Glutamatergic neuron (in vitro differentiated cells): ENCODE measurements at places on chromosomes 6 and 20. TPM values are rescaled to one million over a fixed set of nuclear protein-coding genes. Genes with fewer than 3 reads are reported as not detected.
A peak's percentile ranks its signal among the peaks of the same experiment; 100 is the strongest.

TMC2 gene
- not detected for total RNA-seq

IL20RA gene
- not detected for total RNA-seq

KCNK16 gene
- total RNA-seq, result not detected

- no peaks in the 10 kb centered on the region for H3K36me3 ChIP-seq
- H3K27ac ChIP-seq, result no peak overlapping the region
- H3K27me3 ChIP-seq, result no peaks in the 10 kb centered on the region
- no peaks in the 10 kb centered on the region for H3K4me1 ChIP-seq
- no peak overlapping the region for H3K4me3 ChIP-seq
Measured at GRCh38 chr20:11182720-11183119, 508.9 kb upstream of the JAG1 start.

GRCh38 chr20:44083220-44083933 is 103.6 kb downstream of the JPH2 start:
- no peaks in the 10 kb centered on the region for H3K36me3 ChIP-seq
- no peaks in the 10 kb centered on the region for H3K4me1 ChIP-seq
- H3K27ac ChIP-seq, result no peak overlapping the region
- no peak overlapping the region for H3K4me3 ChIP-seq

- H3K27ac ChIP-seq, result no peak overlapping the region
- no peak for DNase-seq
- no peaks in the 10 kb centered on the region for H3K27me3 ChIP-seq
- H3K4me1 ChIP-seq, result peaks cover 7% of the 10 kb centered on the region
Measured at GRCh38 chr6:125477156-125477555, 175.4 kb upstream of the HDDC2 start.

DNA sequence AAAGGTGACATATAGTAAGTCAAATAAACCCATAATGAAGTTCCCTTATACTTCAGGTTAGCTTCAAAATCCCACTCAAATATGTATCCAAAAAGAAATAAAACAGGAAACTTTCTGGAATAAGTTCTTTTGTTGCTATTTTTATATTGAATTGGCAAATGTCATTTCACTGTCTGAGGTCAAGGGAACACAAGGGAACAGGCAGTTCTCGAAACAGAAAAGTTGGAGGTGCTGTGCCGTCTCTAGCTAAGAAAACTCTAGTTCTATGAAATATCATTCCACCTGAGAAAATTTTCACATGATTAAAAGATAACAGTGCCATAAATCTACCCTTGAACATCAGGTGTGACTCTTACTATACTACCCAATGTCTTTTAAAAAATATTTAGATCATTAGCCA is 358.5 kb downstream of the PRKN start:
- H3K4me1 ChIP-seq, result peaks cover 7% of the 10 kb centered on the region
- no peak for DNase-seq
- no peaks in the 10 kb centered on the region for H3K36me3 ChIP-seq
- H3K27me3 ChIP-seq, result no peaks in the 10 kb centered on the region

- peaks cover 2% of the 10 kb centered on the region for H3K27me3 ChIP-seq
- DNase-seq, result no peak
- no peak overlapping the region for H3K27ac ChIP-seq
- H3K36me3 ChIP-seq, result no peaks in the 10 kb centered on the region
- H3K4me1 ChIP-seq, result peaks cover 12% of the 10 kb centered on the region
Measured at GRCh38 chr20:38144598-38144973, 20.5 kb downstream of the TGM2 start.

DNA sequence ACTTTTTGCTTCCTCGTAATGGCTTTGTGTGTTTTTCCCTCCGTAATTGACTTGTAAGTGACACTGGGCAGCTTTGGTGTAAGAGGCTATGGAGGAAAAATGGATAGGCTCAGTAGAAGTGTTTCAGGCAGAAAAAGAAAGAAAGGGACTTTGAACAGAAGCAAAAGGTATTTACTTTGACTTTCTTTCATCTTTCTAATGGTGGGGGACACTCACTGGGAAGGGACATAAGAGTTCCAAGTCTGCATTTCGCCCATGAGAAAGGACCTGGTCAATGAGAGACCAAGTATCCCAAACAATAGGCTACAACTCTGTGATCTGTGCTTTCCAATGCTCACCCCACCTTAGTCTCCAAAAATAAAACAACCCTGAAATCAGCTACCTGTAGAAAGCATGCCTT is 41.6 kb downstream of the NOX3 start:
- no peaks in the 10 kb centered on the region for H3K4me1 ChIP-seq
- no peak overlapping the region for H3K27ac ChIP-seq
- no peak for DNase-seq

- H3K36me3 ChIP-seq, result no peaks in the 10 kb centered on the region
- no peak overlapping the region for H3K4me3 ChIP-seq
- peaks cover 6% of the 10 kb centered on the region for H3K4me1 ChIP-seq
- DNase-seq, result peak; percentile 86
- H3K27ac ChIP-seq, result no peak overlapping the region
Measured at GRCh38 chr20:64057628-64058498, 5.1 kb upstream of the TCEA2 start.

GRCh38 chr6:20340068-20340848 is 61.4 kb upstream of the E2F3 start:
- no peak for DNase-seq
- peaks cover 6% of the 10 kb centered on the region for H3K27me3 ChIP-seq
- H3K4me3 ChIP-seq, result no peak overlapping the region
- H3K4me1 ChIP-seq, result no peaks in the 10 kb centered on the region

DNA sequence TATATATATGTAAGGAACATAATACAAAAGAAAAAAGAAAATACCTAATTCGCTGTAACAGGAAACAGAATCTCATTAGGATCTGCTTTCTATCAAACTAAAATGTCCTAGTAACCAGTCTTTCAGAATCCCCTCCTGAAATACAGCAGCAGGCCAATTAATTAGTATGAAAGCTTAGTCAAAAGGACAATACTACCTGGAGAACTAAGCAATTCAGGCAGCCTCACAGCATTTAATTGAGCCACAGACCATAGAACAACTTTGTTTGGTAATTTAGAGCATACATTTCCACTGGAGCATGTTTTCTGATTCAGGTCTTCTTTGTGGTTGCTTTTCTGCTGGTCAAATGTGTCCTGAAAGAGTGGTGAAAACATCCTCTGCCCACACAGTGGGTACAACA is 516.0 kb downstream of the LMBRD1 start:
- no peak for DNase-seq
- H3K4me1 ChIP-seq, result peaks cover 7% of the 10 kb centered on the region
- peaks cover 2% of the 10 kb centered on the region for H3K27me3 ChIP-seq
- no peaks in the 10 kb centered on the region for H3K36me3 ChIP-seq
- no peak overlapping the region for H3K4me3 ChIP-seq

GRCh38 chr6:152605342-152605741 is 31.8 kb downstream of the SYNE1 start:
- H3K36me3 ChIP-seq, result no peaks in the 10 kb centered on the region
- no peaks in the 10 kb centered on the region for H3K4me1 ChIP-seq
- no peak overlapping the region for H3K4me3 ChIP-seq
- H3K27ac ChIP-seq, result no peak overlapping the region
- no peak for DNase-seq
- H3K27me3 ChIP-seq, result no peaks in the 10 kb centered on the region

DNA sequence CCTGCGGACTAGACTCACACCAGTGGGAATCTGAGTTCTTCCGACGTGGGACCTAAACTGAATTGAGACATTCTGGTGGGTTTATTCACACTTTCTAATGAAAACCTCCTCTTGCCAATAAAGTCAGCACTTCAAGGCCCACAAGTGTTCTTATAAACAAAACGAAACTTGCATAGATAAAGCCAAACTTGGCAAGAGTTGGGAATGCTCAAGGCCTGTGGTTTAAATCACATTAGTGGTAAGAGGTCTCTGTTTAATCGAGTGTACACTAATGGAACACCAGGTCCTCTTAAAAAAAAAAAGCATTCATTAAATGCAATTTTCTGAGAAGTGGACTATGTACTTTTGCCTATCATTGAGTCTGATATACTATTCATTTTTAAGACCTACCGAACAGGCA is 143.3 kb downstream of the SMOC2 start:
- no peak overlapping the region for H3K27ac ChIP-seq
- H3K4me1 ChIP-seq, result no peaks in the 10 kb centered on the region
- peaks cover 2% of the 10 kb centered on the region for H3K27me3 ChIP-seq
- H3K36me3 ChIP-seq, result no peaks in the 10 kb centered on the region
- H3K4me3 ChIP-seq, result no peak overlapping the region

GRCh38 chr20:15759594-15759993 is 813.7 kb downstream of the KIF16B start:
- peak overlapping the region; percentile 69 for H3K4me3 ChIP-seq
- no peaks in the 10 kb centered on the region for H3K36me3 ChIP-seq
- peaks cover 32% of the 10 kb centered on the region for H3K4me1 ChIP-seq
- H3K27ac ChIP-seq, result peak overlapping the region; percentile 93

- peaks cover 10% of the 10 kb centered on the region for H3K4me1 ChIP-seq
- peaks cover 8% of the 10 kb centered on the region for H3K27me3 ChIP-seq
- no peak overlapping the region for H3K27ac ChIP-seq
- no peaks in the 10 kb centered on the region for H3K36me3 ChIP-seq
- DNase-seq, result no peak
Measured at GRCh38 chr20:58155148-58155925, 73.1 kb downstream of the ANKRD60 start.

- H3K27me3 ChIP-seq, result peaks cover 4% of the 10 kb centered on the region
- H3K4me1 ChIP-seq, result no peaks in the 10 kb centered on the region
- no peaks in the 10 kb centered on the region for H3K36me3 ChIP-seq
- H3K27ac ChIP-seq, result no peak overlapping the region
- no peak for DNase-seq
- H3K4me3 ChIP-seq, result no peak overlapping the region
Measured at GRCh38 chr6:116373300-116373699, 2.6 kb downstream of the DSE start.

- H3K36me3 ChIP-seq, result no peaks in the 10 kb centered on the region
- H3K4me1 ChIP-seq, result peaks cover 37% of the 10 kb centered on the region
Measured at GRCh38 chr6:159095616-159096015, 50.8 kb upstream of the TAGAP start.

DNA sequence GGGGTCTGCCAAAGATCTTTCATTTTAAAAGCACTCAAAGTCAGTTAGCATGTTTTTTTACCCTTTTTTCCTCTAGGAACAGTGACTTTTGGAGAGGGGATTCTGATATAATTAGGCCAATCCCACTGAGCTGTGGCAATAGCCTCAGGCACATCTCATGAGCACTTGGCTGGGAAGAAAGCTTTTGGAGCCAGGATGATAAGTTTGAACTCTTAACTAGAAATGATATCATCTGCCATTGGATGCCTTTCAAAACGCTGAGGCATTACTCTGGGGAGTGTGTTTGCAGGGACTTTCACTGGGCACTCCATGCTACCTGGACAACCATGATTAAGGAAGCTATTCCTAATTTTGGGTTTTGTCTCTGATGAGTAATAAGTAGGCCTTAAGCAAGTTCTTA is 3.7 kb downstream of the SCGN start:
- peaks cover 8% of the 10 kb centered on the region for H3K4me1 ChIP-seq
- no peaks in the 10 kb centered on the region for H3K27me3 ChIP-seq
- no peaks in the 10 kb centered on the region for H3K36me3 ChIP-seq
- H3K27ac ChIP-seq, result no peak overlapping the region
